Mucosa of gallbladder (tissue), 1 donor: ENCODE measurements at places on chromosomes 5 and 9. TPM values are rescaled to one million over a fixed set of nuclear protein-coding genes. Genes with fewer than 3 reads are reported as not detected.

DNA sequence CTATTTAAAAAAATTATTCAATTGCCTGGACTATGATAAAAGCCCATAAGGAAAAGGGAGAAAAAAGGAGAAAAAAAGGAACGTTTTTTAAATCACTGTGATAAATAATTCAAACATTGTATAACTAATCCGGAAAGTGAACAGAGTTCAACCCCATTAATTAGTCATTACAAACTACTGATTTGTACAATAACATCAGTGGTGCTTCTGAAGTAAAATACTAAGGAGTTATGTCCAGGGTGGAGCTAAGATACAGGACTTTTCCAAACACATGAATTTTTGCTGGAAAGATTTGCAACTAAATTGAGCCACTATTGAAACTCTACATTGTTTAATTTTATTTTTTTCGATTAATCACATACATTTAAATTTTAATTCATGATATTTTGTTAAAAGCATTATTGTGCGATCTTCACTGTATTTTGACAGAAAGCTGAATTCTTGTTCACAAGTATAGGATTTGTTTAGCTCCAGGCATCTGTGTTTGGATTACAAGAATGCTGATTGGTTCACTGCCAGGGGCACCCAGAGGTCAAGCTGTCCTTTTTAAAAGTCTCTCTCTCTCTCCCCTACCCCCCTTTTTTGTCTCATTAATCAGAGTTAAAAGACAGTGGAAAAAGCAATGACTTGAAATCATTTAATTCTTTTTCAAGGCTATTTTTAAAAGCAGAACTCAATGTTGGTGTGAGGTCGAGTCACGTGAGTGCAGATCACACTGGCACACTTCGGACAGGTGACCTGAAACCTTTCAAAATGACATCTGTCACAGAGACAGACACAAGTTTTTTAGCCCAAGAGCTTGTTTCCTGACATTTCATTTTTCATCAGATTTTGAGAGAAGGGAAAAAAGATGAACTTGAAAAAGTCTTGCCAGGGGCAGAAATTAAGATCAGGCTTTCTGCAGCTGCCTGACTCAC is 387.3 kb downstream of the NR2F1-AS1 start:
- no peak for DNase-seq

The SLC6A18 gene
- total RNA-seq, result not detected

The CCNO gene
- 14.4 TPM for total RNA-seq

GRCh38 chr5:73857446-73857845 is 231.4 kb downstream of the ARHGEF28 start:
- DNase-seq, result no peak

The CXCL14 gene
- total RNA-seq, result 4.7 TPM

GRCh38 chr5:95823738-95824609 is 1.4 kb upstream of the GLRX start:
- DNase-seq, result peak; percentile 55

GRCh38 chr5:60820593-60821487 is 23.2 kb downstream of the ELOVL7 start:
- DNase-seq, result no peak

DNA sequence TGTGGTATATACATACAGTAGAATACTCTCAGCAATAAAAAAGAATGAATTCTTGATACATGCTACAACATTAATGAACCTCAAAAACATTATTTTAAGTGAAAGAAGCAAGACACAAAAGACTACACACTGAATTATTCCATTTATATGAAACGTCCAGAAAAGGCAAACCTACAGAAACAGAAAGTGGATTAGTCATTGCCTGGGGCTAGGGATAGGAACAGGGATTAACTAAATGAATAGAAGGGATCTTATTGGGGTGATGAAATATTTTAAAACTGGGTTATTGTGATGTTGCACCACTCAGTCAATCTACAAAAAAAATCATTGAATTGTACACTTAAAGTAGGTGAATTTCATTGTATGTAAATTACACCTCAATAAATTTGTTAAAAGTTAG is 326.7 kb downstream of the PIK3R1 start:
- DNase-seq, result no peak

The JMY gene
- 15.8 TPM for total RNA-seq
